ENCODE measurements at places on chromosomes 16 and 17.
A peak's percentile ranks its signal among the peaks of the same experiment; 100 is the strongest.

GRCh38 chr17:40355123-40355803, 9.3 kb downstream of the GJD3 start:
- peak; percentile 54 for DNase-seq

DNA sequence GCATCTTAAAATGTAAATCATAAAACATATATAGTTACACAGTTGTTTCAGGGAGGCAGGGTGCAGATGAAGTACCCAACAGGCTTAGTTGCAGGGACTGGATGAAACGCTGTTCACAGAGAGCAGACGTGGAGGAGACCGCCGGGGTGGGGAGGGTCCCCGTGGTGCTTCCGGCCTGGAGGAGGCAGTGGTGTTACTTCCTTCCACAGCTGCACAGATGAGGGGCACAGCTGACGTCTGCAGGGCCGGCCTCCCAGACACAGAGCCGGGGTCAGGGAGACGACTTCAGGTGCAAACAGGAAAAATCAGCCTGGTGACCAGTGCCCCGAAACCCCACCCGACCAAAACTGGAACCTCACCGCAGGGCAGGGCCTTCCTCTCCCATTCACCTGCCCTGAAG, 17.1 kb downstream of the SPIRE2 start:
- DNase-seq, result no peak

- no peak for DNase-seq
Observed at GRCh38 chr16:87407511-87408112, 15.5 kb downstream of the MAP1LC3B start.

- DNase-seq, result peak; percentile 39
Observed at GRCh38 chr16:51638339-51639135, 487.5 kb upstream of the SALL1 start.

DNA sequence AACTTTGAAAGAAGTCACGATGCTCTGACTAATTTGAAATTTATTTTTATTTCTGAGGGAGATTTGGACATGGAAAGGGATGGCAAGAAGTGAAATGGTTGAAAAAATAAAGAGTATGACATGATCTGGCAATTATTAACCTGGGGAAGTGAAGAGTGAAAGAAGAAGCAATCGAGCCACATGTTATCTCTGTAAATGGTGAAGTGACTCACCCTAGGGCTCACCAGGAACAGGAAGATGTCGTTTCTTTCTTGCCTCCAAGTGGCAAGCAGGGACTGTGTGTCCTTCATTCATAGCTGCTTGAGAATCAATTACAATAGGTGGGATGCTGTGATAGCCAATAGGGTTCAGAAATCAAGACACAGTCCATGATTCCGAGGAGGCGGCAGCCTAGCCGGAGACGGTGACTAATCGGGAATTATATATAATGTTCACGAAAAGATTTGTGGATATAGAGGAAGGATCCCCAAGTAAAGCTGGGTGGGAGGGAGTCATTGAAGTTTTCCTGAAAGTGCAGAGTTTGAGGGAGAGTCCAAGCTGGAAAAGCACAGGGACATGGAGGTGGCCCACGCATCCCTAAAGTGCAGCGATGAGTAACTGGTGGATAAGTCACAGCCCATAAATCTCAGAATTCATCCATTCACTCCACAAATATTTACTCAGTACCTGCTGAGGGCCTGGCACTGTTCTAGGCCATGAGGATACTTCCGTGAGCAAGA, 18.2 kb upstream of the KRT20 start:
- DNase-seq, result peak; percentile 75

- DNase-seq, result peak; percentile 82
Observed at GRCh38 chr17:21025451-21025850, 17.4 kb downstream of the USP22 start.

- no peak for DNase-seq
Observed at GRCh38 chr16:89019511-89019910, 42.5 kb upstream of the CBFA2T3 start.

- DNase-seq, result peak; percentile 2
Observed at GRCh38 chr16:49189286-49189685, 92.4 kb downstream of the CBLN1 start.

- no peak for DNase-seq
Observed at GRCh38 chr16:27417047-27417671, 15.2 kb downstream of the IL21R start.

- DNase-seq, result peak; percentile 71
Observed at GRCh38 chr17:77875051-77875780, 83.3 kb upstream of the TNRC6C start.

- DNase-seq, result no peak
Observed at GRCh38 chr17:11720816-11721215, 122.5 kb downstream of the DNAH9 start.

DNA sequence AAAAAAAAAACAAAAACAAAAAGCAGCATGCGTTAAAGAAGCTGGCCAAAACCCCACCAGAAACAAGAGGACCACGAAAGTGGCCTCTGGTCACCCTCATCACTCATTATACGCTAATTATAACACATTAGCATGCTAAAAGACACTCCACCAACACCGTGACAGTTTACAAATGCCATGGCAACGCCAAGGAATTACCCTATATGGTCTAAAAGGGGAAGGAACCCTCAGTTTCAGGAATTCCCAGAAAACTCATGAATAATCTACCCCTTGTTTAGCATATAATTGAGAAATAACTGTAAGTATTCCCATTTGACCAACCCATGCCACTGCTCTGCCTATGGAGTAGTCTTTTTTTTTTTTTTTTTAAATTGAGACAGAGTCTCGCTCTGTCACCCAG, 77.6 kb downstream of the EMP2 start:
- DNase-seq, result no peak

GRCh38 chr16:88818575-88818874, 6.8 kb upstream of the APRT start:
- no peak for DNase-seq

GRCh38 chr17:47728214-47728877, 4.7 kb upstream of the TBX21 start:
- DNase-seq, result no peak

DNA sequence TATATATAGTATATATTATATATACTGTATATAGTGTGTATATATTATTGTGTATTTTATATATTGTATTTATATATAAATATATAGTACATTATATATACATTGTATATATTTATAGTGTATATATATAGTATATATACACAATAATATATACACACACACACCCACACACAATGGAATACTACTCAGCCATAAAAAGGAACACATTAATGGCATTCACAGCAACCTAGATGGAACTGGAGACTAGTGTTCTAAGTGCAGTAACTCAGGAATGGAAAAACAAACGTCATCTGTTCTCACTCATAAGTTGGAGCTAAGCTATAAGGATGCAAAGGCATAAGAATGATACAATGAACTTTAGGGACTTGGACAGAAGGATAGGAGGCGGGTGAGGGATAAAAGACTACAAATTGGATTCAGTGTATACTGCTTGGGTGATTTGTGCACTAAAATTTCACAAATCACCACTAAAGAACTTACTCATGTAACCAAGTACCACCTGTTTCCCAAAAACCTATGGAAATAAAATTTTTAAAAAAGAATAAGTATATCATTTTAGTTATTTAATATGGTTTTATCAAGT, 201.9 kb upstream of the CDH11 start:
- no peak for DNase-seq

DNA sequence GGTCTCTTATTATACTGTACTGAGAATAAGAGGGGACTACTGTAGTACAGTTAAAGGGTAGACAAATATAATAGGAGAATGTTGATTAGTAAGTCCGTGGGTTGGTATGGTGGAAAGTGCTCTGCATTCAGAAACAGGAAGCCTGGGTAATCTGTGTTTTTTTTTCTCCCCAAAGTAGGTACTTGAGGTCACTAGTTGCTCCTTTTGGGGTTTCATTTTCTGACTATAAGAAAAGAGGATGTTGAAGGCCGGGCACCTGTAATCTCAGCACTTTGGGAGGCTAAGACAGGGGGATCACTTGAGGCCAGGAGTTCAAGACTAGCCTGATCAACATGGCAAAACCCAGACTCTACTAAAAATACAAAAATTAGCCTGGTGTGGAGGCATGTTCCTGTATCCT, 42.0 kb upstream of the MMD start:
- DNase-seq, result no peak

GRCh38 chr17:64097196-64097936, 32.6 kb downstream of the ERN1 start:
- DNase-seq, result peak; percentile 27

DNA sequence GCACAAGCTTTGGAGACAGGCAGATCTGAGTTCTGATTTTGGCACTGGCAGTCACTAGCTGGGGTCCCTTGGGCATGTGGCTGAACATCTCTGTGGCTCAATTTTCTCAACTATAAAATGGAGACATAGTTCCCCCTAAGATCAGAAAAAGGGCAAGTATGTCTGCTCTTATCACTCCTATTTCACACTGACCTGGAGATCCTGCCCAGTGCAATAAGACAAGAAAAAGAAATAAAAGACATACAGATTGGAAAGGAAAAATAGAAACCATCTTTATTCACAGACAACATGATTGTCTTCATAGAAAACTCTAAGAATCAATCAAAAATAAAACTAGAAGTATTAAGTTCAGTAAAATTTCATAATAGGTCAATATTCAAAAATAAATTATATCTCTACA, 56.0 kb upstream of the LHX1 start:
- DNase-seq, result no peak

DNA sequence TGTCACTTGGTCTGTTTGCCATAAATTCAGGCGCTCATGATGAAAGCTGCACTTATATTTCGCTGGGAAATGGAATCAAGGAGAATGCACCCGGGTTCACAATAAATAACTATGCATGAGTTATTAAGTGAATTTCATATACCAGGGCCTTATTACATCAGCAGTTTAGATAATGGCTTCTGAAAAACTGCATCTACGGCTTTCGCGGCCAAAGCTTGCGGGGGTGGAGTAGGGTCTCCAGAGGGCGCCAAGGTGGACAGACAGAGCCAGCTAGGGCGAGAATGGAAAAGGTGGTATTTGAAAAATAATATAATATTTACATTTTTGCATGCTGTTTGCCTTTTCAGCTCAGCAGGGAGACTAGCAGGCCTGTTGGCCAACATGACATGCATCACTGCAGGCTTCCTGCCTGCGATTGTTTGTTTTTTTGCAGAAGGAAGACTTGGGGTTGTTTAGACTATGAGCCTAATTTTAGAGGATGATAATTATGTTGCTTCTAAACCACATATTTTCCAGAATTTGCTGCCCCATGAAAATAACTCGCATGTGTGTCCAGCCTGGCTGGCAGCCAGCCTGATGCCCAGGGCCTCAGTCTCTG, 173.8 kb upstream of the IRX3 start:
- no peak for DNase-seq

DNA sequence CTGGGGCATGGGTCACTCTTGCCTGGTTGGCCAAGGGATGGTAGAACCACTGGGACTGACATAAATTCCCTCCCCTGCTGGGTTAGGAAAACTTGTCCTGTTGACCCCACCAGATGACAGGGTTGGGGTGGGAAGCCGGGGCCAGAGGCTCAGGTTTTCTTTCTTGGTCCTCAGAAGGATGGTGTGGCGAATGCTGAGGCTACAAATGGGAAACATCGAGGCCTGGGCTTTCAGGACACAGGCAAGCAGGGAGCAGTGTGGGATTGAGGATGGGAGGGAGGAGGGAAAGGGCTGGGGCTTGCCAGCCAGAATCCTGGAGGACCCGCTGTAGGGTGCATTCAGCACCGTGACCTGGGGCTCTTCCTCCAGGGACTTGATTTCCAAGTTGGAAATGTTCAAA, 14.5 kb upstream of the PLEKHG4 start:
- no peak for DNase-seq

DNA sequence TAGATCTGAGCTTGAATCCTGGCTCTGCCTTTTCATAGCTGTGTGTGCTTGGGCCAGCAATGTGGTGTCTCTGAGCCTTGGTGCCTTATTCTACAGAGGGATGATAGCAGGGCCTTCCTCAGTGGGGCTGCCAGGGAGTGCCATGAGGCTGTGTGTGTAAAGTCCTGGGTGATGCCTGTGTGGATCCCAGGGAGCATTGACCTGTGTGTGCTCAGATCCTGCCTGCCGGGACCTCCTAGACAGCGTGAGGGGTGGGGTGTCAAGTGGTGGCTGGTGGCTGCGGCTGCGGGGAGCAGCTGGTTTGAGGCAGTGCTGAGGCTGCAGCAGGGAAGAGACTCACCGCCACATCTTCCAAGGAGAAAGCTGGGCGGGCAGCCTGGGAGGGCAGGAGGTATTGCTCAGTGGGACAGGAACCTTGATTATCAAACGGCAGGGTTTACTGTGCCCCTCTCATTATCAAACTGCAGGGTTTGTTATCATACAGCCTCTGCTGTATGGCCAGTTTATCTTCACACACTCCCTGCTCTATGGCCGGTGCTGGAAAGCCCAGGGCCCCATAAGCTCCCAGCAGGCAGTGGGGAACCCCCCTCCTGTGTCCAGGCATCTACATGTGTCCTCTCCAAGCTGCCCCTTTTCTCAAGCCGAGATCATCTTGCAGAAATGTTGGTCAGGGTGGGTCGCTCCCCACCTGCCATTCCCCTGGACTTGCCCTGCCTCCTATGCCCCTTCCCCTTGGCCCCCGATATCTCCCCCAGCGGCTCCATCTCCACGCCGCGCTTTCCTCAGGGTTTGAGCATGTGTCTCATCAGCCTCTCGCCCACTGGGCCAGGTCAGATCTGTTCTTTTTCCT, 3.1 kb upstream of the ADCY7 start:
- no peak for DNase-seq

All from fibroblast of skin of right biceps (primary cell).